ENCODE measurements at places on chromosomes 6 and 20.
A peak's percentile ranks its signal among the peaks of the same experiment; 100 is the strongest.

DNA sequence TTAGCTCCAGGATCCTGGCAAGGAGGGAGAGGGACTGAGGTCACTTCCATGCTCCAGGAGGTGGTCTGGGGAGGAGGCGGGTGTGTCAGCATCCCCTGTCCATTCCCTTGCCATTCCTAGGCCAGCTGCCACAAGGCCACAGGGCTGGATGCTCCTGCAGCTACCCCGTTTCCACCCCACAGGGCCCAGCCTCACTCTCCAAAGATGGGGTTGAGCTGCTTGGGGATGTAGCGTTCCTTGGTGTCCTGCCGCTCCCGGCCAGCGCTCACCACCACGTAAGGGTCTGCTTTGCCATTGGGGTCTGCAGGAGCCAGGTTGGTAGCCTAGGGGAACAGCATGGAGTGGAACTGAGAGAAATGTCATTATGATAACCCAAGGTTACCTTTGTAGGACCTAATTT, 23.0 kb downstream of the ERGIC3 start:
- DNase-seq = no peak

DNA sequence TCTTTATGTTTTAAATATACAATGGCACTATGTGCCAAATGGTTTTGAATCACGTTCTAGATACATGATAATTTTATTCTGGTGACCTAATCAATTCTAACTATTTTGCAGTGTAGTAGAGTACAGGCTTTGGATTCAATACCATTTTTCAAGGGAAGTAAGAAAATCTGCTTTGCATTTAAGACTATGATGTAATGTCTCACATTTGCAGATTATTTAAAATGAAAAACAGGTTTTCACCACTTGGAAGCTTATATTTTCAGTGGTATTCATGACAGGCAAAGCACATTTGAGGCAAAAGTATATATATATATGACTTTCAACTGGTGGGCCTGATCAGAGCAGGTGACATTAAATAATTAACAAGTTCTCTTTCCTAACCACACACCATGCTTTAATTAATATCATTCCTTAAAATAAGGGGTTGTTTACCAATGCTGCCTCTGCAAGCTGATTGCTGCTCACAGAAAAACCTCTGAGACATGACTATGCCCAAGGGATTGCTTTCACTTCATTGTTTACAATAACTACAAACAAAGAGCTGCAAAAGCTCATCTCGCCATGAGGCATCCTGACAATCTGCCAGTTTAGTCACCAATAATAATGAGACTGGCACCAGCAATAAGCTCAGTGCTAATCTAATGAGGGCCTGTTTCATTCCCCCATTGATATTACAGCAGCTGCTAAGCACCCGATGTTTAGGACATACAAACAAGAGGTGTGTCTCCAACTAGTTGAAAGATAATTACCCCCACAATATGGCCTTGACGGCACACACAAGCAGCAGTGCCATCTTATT, 1176.0 kb upstream of the GJE1 start:
- DNase-seq = peak; percentile 65

DNA sequence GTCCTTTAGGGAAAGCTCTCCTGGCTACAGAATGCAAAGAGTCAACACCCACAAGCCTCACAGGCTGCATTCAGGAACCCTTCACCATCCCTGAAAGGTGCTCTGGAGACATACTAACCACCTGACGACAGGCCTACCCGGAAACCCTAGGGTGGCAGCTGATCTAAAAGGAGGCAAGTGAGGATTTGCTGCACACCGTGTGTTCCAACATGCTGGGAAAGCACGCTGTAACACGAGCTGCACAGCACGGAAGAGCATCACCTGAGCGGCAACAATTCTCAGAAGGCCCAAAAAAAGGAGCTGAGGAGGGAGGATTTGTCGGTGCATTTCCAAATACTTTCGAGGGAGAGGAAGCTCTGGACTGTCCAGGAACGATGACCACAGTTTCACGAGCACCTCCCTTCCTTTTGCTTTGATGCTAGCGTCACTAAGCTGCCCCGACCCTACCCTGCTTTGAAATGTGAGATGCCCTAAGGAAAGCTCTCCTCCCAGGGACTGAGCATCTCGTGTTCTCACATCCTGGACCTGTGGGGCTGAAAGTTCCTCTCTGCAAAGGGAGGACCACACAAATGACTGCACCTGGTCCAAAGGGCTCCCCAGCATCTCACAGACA, 87.0 kb downstream of the PPP1R3G start:
- no peak for DNase-seq

- no peak for DNase-seq
Measured at GRCh38 chr20:11459090-11459890, 458.4 kb upstream of the BTBD3 start.

DNA sequence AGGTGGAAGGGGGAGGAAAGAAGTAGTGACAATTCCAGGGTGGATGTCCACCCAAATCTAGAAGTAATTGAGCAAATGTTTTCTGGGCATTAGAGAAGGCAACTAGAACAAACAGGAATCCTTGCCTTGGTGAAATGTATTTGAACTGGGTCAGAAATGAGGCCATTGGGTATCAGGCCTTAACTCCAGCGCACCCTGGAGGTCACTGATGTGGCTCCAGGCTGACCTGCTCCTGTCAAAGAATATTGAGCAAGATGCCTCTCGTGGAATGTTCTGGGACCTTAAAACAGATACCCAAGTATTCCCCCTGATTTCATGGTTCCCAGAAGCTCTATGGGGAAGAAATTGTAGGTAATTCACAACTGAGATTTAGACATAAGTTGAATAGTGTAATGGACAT, 6.9 kb downstream of the HLA-DPB1 start:
- peak; percentile 36 for DNase-seq

DNA sequence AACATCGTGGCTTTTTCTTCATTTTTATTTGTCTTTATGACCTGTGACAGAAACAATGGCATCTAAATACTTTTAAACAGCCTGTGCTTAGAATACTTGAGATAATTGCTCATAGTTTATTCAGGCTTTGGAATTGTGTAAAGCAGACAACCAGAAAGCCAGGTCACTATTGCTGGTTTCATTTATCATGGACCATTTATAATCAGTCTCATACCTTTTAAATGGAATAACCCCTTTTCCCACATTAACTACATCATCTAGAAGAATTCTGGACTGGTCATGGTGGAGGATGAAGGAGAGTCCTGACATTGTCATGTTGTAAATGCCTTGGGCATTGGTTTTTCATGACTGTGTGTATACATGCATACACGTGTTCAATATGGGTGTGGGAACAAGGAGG, 661.5 kb downstream of the EPM2A start:
- no peak for DNase-seq

All from ELR (cell line).